Astrocyte of the spinal cord (primary cell): ENCODE measurements at places on chromosomes 4 and X.

DNA sequence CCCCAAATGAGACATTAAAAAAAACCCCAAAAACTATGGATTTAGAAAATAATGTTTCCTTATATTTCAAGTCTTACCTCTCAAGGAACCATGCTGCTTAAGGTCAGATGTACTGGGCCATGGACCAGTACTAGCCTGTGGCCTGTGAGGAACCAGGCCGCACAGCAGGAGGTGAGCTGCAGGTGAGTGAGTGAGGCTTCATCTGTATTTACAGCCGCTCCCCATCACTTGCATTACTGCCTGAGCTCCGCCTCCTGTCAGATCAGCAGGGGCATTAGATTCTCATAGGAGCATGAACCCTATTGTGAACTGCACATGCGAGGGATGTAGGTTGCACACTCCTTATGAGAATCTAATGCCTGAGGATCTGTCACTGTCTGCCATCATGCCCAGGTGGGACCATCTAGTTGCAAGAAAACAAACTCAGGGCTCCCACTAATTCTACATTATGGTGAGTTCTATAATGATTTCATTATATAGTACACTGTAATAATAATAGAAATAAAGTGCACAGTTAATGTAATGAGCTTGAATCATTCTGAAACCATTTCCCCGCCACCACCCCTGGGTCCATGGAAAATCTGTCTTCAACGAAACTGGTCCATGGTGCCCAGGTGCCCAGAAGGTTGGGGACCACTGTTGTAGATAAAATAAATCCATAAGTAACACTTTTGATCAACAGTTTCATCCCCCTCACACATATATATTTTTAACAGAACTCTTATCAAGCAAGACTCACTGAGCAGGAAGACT, 105.3 kb upstream of the CBR4 start:
- no peak for DNase-seq

DNA sequence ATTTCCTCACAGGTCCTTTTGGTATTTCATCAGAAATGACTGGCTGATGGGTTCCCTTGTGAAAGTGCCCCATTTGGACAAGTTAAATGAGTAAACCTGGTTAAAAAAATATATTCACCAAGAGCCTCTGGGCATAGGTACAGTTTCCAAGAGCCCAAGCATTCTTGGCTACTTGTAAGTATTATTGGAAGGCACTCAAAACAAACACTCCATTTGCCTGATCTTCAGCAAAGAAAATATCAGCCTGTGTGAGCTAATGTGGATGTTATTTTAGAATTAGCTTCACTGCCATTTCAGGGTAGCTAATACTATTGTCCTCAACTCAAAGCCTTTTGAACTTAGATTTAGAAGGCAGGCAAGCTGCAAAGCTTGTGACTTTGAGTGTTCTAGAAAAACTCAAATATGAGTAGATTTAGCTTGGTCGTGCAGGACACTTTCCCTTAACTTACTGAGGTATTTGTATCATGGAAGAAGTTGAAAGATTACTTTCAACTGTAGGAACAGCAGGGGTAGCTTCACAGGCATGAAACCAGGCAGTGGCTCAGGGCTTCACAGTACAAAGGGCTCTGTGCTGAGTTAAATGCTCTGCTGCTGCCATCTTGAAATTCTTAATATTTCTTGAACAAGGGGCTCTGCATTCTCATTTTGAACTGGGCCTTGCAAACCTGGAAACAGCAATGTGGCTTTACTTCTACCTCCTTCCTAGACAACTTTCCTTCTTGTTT, 177.2 kb downstream of the AMELX start:
- peak; percentile 92 for DNase-seq

DNA sequence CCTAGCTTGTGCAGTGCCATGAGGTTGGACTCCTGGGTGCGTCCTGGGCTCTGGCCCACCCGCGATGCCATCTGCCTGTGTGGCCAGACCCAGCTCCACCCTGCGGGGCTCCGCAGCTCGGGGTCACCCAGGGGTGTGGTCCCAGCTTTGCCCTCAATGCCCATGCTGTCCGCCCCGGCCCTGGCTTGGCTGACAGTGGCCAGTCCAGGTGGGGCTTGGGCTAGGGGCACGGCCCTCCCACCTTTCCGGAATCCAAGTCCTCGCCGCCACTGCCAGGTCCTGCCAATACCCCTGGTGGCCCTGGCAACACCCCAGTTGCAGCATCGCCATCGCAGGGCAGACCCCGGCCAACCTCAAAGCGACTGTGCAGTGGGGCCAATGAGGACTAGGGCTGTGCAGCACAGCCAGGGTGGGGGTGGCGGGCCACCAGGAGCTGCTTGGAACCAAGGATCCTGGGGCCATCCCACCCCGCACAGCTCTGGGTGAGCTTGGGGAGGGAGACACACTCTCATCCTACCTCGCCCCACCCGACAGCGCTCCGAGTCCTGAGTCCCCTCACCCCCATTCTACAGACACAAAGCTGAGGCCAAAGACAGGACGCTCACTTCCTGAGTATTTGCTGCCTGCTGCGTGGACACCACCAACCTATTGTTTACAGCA, 80.9 kb downstream of the ZNF718 start:
- DNase-seq, result no peak

- no peak for DNase-seq
Measured at GRCh38 chr4:127756906-127757305, 25.2 kb upstream of the HSPA4L start.

DNA sequence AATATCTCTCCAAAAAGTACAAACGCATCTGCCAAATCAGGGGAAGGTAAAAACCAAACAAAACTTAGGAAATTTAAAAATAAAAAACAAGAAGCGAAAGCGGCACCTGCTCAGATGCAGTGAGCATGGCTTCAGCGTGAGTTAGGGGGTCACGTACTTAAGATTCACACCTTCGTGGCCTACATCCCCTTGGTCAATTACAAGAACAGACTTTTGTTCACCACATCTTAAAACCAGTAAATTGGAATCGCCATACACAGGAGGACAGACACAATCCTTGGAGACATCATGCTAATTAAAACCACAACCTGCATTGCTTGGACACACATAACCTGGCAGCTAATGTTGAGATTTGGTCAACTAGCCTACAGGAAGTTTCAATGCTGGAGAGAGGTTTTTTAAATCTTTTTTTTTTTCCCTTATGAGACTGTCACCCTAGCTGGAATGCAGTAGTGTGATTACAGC, 12.5 kb upstream of the SEL1L3 start:
- DNase-seq, result no peak

GRCh38 chrX:39904816-39905537, 192.8 kb downstream of the BCOR start:
- no peak for DNase-seq

GRCh38 chr4:10085386-10085785, 31.2 kb downstream of the WDR1 start:
- DNase-seq, result no peak

- peak; percentile 30 for DNase-seq
Measured at GRCh38 chr4:26753617-26754016, 107.0 kb upstream of the STIM2 start.

GRCh38 chr4:141124224-141124623, 9.0 kb downstream of the RNF150 start:
- DNase-seq, result peak; percentile 33

DNA sequence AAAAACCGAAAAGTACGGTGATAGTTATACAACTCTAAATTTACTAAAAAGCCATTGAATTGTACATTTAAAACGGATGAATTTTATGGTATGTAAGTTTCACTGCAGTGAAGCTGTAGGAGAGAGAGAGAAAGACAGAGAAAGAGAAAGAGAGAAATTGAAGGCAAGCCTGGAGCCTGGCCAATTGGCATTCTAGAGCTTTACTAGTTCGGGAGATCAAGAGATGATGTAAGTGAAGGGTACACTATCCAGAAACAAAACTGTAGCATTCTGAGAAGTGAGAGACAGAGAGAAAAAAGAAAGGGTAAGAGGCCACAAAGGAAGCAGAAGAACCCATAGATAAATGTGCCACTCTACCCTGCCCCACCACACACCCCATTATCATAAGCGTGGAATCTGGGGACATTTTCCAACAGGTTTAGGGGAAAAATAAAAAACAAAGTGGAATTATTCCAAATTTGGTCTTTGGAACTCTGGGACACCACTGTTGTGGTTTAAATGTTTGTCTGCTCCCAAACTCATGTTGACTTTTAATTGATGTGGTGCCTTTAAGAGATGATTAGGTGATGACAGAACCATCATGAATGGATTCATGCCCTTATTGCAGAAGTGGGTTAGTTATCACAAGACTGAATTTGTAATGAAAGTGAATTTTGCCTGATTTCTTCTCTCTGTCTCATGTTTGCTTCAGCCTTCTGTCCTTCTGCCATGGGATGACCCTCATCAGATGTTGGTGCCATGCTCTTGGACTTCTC, 123.0 kb upstream of the PLS3 start:
- DNase-seq, result no peak

DNA sequence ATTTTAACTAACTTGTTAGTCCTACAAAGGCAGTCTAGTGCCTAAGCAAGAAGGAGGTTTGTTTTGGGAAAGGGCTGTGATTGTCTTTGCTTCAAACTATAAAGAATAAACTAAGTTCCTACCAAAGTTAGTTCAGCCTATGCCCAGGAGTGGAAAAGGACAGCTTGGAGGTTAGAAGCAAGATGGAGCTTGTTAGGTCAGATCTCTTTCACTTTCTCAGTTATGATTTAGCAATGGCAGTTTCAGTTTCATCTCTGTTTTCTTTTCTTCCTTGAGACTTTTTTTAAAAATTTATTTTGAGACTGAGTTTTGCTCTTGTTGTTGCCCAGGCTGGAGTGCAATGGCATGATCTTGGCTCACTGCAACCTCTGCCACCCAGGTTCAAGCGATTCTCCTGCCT, 82.9 kb upstream of the NLGN4X start:
- no peak for DNase-seq

DNA sequence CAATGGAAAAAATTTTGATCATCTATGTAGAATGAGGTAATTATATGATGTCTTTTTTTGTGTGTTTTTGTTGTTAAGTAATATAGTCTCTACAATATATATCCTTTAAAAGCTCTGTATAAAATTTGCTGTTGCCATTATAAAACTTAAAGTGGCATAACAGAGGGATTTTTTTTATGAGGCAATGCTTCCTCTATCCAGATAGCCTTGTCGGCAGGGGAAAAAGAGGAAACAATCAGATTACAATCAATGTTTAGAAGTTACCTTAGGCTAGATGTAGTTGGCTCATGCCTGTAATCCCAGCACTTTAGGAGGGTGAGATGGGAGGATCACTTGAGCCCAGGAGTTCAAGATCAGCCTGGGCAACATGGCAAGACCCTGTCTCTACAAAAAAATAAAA, 86.8 kb downstream of the DIAPH2 start:
- DNase-seq, result no peak

- peak; percentile 77 for DNase-seq
Measured at GRCh38 chr4:169117591-169118081, 107.6 kb upstream of the CBR4 start.

DNA sequence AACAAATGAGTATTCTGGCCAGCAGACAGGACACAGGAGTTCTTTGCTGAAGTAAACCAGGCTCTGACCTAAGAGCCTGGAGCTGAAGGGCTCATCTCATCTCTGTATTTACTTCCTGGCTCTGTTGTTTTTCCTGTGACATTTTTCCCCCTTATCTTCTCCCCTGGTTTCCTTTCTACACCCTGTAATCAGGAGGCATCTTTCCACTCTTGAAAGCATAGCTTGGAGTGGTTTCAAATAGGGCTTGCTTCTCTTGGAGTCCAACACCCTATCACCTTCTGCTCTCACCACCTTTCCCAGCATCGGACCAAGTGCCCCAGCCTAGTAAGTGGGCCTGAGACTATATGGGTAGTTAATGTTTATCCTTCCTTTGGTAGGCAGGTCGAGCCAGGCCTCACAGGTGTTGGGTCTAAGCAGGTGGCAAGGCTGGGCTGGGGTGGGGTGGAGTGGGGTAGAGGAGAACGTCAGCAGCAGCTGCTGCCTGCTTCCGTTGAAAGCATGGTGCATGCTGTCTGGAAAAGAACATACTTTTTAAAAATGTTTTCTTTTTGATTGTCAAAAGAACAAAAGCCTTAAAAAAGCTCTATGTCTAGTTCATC, 1.2 kb downstream of the DRP2 start:
- no peak for DNase-seq

- DNase-seq, result peak; percentile 60
Measured at GRCh38 chr4:158033416-158034120, 139.3 kb downstream of the GASK1B start.

DNA sequence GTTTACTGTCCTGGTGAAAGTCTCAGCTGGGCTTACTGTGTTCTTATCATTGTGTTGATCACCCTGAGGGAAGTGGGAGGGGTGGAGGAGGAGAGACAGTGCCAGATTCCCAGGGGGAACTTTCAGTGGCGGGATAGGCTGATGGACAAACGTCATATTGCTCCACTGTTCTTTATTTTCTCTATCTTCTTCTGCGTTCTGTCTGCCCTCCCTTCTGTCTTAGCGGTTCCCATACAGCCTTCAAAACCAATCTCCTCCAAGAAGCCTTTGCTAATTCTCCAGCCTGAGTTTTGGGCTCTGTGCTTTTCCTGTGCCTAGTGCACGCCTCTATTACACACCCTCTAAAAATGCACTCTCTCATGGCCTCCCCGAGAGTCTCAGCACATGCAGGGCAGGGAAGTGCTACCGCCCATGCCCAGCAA, 448.7 kb upstream of the FAT1 start:
- peak; percentile 52 for DNase-seq

DNA sequence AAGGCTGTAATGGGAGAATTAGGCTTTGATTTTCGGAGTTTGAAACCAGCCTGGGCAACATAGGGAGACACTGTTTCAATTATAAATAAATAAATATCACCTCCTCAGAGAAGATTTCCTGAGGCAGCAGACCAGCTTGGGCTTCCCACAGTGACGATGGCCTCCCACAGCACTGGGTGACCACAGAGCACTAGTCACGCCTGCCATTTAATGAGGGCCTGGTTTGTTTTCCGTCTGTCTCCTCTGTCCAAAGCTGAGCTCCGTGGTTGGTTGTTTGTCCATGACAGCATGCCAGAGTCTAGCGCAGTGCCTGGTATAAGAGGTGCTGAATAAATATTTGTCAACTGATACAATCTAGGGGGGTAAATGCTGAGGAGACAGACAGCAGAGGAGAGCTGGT, 10.4 kb upstream of the PDGFRA start:
- no peak for DNase-seq
